Psoas muscle (tissue), 8 donors: ENCODE measurements at places on chromosomes 2 and 18. TPM values are rescaled to one million over a fixed set of nuclear protein-coding genes. Genes with fewer than 3 reads are reported as not detected.

The FEV gene
- not detected for total RNA-seq

- no peak for DNase-seq
Observed at GRCh38 chr18:76979906-76980305, 152.7 kb downstream of the MBP start.

The SERPINB10 gene
- total RNA-seq, result not detected

GRCh38 chr18:38305961-38306360, 740.4 kb upstream of the CELF4 start:
- no peak for DNase-seq

GRCh38 chr2:234006501-234006900, 44.0 kb upstream of the SPP2 start:
- DNase-seq, result no peak

DNA sequence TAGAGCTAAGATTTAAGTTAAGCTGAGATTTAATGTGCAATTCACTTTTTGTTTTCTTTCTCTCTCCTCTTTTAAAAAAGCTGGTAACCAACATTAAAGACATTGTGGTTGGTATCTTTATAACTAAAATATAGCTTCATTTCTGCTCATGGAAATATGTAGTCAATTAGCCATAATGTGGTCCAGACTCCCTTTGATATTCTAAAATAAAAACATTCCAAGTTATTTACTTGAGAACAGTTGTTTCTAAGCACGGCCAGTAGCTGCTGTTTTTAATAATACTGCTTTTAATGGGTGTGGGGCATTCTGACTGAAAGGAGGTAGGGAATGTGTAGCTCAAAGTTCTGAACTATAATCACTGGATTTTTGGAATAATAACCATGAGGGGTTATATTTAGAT, 183.3 kb upstream of the FBXO11 start:
- DNase-seq, result no peak

The C2orf15 gene
- not detected for total RNA-seq

DNA sequence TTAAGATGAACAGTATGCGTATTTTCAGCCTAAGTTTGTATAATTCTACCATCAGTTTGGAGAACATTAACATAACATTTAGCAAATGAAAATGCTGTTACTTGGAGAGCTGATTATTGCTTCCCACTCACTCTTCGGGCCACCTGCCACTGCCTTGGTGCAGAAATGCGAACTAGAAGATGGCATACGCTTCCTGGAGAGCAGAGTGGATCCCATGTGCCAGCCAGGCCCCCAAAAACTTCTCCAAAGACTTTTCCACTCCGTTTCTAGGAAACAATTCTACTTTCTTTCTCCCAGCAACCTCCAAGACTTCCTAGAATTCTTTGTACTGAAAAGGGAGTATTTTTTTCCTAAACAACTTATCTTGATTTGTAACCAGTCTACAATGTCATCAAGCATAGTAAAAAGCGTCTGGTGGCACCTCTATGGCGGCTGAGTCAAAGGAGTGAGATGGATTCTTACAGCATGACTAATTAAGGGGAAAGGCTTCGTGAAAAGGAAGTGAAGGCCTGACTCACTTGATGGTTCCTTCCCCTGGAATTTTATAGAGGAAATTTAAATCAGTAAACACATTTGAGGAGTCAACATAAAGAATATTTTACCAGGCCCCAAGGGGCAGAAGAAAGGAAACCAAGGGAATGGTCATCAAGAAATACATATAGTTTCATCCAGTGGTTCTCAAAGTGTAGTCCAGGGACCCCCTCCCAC, 36.6 kb downstream of the FEZ2 start:
- no peak for DNase-seq

DNA sequence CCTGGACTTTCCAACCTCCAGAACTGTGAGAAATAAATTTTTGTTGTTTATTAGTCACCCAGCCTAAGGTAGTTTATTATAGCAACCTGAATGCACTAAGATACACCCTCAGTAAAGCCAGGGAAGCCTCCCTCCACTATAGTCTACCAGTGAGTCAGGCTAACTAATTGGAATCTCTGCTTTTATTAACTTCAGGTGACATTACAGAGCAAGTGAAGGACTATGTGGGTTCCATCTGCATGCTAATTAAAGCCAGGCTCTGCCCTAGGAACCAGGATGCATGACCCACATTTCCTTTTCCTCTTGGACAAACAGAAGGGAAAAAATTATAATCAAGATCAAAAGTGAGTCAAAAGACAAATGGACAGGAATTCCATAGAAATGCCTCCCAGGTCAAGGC, 56.1 kb downstream of the ZC3H8 start:
- no peak for DNase-seq

GRCh38 chr2:46824611-46825010, 91.0 kb downstream of the MCFD2 start:
- no peak for DNase-seq

The GULP1 gene
- 15.7 TPM for total RNA-seq

DNA sequence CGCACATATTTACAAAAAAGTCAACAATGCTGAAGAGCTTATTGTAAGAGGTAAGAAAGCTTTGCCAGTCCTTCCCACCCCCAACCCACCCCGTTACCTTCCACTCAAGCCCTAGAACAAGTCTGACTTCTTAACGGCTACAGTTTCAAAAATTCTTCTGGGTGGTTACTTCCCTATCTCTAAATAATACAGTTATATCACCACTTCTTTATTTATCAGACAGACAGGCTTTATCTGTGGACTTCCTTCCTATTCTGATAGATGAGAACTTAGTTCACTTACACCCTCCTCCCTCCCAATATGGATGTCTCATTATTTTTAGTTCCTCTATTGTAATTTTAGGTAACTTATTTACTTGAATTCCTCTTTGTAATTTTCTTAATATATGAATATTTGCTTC, 26.7 kb upstream of the ACTR3 start:
- no peak for DNase-seq

The SLC35F6 gene
- 17.9 TPM for total RNA-seq

The GPR17 gene
- total RNA-seq, result not detected

GRCh38 chr2:236177604-236177966, 9.4 kb upstream of the GBX2 start:
- DNase-seq, result peak; percentile 80

DNA sequence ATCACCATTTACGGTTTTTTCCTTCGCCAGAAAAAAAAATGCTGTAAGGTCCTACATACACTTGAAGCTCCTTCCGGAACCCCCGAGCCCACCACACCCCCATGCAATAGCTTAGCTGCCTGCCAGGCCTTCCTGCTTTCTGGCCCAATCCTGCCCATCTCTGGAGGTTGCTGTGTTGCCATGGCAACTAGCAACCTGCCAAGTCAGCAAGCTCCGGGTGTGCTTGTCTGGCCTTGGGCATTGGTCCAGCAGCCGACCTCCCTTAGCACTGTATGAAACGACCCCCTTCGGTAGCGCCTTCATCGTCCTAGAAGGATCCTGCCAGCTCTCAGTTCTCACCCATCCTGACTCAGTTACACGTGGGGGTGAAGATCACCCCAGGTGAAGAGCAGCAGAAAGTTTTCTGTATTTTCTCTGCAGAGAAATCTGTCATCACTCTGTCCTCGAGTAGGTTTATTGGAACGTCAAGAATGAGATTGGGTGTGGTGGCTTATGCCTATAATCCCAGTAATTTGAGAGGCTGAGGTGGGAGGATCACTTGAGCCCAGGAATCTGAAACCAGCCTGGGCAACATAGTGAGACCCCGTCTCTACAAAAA, 47.4 kb upstream of the MTCL1 start:
- DNase-seq, result no peak

GRCh38 chr18:24212939-24213338, 74.1 kb downstream of the CABYR start:
- no peak for DNase-seq

DNA sequence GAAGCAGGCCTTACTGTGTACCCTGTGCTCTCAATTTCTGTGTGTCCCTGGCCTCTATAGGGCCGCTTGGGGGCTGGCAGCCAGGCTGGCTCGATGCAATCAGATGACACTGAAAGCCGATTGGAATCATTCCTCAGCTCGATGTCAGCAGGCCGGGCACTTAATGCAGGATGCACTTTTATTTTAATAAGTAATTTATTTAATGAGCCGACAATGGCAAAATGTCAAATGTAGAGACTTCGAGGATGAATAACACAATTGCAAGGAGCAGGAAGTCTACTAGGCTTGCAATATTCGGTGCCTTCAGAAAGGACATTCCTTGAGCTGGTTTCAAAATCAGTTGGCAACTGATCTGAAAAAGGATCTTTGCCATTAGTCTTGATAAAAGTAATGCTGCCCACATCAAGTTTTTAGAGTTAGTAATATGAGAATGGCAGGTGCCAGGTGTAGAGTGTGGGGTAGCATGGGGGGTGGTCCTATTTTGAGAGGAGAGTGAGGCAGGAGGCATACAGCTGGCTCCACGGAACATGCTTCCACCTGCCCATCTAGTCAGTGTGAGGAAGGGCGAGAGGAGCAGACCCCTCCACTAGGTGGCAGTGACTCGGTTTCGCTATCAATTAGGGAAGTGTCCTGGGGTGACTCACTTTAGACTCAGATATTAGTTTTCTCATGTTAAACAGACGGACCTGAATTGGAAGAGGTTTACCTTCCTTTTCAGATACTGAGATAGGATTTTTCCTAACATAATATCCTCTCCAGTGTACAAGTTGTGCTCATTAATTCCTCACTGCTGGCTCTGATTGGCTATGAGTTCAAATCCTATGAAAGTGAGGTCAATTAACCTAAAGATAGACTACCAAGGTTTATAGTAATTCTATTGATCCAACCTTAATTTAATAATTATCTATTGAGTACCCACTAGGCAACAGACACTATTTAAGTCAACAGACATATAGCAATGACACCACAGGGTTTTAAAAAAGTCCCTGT, 80.9 kb downstream of the NABP1 start:
- DNase-seq, result peak; percentile 17

DNA sequence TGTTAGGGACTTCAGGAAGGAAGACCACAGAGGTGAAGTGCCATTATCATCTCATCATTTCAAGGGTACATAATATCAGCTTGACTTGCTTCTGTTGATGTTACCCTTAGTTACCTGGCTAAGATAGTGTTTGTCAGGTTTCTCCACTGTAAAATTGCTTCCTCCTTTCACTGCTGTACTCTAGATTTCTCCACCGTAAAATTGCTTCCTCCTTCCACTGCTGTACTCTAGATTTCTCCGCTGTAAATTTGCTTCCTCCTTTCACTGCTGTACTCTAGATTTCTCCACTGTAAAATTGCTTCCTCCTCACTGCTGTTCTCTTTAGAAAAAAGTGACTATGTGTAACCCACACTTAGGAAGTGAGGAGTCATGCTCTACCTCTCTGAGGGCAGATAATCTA, 1460.3 kb downstream of the SUCLG1 start:
- DNase-seq, result no peak

The ECEL1 gene
- total RNA-seq, result 0.36 TPM

- no peak for DNase-seq
Observed at GRCh38 chr18:49444581-49444980, 15.9 kb downstream of the DYM start.

The GPC1 gene
- total RNA-seq, result 135 TPM

The SPHKAP gene
- 0.07 TPM for total RNA-seq

DNA sequence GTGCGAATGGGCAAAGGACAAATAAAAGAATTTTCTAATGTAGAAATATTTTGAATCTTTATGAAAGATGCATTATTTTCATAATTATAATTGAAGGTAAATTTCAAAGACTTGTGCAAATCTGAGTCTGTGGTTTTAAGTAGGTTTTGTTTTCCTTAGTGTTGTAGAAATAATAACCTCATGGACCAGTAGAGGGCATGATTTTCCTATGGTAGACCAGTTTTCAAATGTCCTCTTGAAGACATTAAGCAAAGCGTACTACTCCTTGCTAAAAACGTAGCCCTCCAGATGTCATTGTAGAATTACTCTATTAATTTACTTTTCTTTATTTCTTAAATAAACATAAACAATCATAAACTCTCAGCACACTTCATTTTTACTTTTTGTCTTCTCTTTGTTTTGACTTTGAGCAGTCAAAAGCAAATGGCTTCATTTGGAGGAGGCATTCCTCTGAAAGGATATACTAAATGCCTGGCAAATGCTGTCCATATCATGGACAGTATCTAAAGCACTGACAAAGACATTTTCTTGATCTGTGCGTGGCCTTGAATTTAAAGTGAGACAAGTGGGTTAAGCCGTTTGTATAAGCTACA, 85.8 kb upstream of the FAM237A start:
- no peak for DNase-seq

DNA sequence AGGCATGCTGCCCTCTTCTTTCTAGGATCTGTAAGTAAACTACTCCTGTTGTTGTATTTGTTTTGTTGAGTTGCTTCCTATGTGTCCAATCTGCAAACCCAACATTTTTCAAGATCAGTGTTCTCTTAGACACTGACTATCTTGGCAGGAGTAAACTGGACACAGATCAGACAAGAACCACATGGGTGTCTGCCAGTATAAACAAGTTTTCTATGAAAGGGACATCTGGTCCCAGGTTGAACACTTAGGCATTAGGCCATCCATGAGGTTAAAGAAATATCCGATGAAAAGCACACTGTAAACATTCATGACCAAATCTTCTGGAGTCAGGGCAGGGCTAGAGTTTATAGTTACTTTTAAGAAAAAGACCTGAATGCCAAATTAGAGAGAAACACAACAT, 441.8 kb downstream of the NYAP2 start:
- no peak for DNase-seq

DNA sequence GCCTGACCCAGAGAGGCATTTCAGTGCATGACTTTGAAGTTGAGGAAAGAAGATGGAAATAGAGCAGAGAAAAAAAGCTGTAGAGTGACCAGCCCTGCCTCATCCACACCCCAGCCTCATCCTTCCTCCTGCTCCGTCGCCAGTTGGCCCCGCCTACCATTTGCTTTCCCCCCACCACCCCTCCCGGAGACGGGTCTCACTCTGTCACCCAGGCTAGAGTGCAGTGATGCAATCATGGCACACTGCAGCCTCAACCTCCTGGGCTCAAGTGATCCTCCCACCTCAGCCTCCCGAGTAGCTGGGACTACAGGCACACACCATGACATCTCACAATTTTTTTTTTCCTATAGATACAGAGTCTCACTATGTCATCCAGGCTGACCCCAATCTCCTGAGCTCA, 200.8 kb downstream of the EPHA4 start:
- DNase-seq, result no peak

DNA sequence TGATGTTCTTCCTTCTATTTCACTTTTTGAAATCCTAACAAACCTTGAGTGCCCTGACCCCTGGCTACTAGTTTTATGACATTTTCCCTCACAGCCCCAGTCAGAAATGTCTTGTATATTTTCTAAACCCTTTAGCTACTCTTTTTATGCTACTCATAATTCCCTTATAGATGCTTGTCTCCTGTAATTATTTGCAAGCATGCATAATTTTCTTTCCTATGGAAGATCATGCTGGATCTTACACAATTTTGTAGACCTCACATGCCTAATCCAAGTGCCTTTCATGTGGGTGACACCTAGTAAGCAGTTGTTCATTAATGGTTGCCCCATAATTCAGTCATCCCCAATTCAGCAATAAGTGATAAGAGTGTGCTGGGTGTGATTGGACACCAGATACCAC, 6.9 kb downstream of the GPD2 start:
- DNase-seq, result no peak

The GKN2 gene
- total RNA-seq, result not detected

The SIX2 gene
- 31.4 TPM for total RNA-seq
